Activated gamma-delta T cell treated with Interleukin-2 at 50 U/mL for 16 hours (primary cell): ENCODE measurements at places on chromosomes 11 and 22.

DNA sequence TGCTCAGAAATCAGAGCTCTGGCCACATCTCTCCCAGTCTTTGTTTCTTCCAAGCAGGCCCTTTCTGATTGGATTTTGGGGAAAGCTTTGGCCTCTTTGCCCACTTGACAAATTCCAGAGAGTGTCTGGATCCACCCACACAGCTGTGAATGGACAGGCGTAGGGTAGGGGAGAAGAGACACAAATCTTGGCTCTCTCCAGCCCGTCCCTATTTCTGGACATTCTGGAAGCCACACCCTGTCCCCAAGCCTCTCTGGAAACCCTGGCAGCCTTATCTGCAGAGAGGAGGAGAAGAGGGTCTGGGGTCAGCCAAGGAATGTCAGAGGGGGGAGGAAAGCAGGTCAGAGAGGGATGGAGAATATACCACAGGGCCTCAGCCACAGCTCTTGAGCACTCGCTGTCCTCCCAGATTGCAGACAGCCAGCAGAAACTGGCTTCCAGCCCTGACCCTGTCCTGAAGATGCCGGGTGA, 59.5 kb upstream of the WNT11 start:
- DNase-seq, result no peak

DNA sequence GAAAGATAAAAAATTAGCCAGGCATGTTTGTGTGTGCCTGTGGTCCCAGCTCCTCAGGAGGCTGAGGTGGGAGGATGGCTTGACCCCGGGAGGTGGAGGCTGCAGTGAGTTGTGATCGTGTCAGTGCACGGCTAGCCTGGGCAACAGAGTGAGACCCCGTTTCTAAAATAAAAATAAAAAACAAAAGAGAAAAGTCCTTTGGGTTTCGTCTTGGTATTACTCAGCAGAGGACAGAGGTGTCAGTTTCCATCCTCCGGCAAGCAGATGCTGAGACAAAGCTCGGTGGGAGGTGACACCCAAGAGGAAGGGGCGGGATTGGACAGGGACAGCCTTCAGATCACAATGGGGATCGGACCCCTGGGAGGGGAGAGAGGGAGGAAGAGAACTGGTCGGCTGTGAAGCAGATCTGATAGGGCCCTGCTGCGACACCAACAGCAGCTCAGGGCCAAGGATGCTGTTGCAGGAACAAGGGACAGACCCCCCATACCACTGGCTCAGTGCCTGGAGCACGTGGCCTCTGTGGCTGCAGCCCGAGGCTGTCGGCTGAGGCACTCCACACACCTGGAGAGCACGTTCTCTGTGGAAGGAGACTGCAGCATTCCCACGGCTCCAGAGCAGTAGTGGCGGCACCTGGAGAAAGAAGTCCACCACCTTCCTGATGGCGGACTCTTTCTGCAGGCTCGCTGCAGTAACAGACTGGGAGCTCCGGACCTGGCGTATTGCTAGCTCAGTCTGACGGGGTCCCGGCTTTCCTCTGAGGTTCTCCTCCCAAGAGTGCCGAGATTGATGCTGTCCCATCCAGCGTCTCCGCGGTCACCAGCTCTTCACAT, 5.2 kb upstream of the BID start:
- DNase-seq, result no peak

DNA sequence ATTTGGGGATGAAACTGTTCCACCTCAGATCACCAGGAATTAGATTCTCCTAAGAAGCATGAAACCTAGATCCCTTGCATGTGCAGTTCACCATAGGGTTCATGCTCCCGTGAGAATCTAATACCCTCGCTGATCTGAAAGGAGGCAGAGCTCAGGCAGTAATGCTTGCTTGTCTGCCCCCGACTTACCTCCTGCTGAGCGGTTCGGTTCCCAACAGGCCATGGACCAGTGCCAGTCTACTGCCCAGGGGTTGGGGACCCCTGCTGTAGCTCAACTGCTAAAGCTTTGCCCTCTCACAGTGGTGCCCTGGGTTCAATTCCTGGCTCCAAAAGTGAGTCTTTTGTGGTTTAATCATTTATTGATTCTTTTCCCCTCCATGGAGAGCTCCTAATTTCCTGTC, 3.4 kb downstream of the JAML start:
- no peak for DNase-seq

DNA sequence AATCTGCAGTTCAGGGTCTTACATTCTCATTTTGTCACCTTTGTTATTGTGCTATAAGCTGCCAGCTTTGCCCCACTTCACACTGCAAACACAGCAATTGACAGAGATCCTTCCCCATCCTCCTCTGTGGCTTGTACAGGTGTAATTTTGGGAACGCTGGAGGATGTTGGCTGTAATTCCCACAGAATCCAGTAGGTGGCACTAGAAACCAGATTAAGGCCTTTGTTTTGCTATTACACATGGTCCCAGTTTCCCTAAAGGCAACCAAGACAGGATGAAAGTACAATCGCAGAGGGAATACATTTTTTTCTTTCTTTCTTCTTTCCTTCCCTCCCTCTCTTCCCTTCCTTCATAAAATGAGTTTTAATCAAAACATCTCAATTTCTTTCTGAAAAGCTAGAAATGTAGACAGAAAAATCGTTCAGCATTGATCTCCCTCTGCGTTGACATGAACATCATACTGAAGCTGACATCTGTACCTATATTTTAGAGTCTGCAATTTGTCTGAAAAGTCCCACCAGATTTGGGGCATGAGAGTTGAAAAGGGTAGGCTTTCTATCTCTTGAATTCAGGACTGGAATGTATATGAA, 21.3 kb upstream of the NELL1 start:
- DNase-seq, result peak; percentile 30

DNA sequence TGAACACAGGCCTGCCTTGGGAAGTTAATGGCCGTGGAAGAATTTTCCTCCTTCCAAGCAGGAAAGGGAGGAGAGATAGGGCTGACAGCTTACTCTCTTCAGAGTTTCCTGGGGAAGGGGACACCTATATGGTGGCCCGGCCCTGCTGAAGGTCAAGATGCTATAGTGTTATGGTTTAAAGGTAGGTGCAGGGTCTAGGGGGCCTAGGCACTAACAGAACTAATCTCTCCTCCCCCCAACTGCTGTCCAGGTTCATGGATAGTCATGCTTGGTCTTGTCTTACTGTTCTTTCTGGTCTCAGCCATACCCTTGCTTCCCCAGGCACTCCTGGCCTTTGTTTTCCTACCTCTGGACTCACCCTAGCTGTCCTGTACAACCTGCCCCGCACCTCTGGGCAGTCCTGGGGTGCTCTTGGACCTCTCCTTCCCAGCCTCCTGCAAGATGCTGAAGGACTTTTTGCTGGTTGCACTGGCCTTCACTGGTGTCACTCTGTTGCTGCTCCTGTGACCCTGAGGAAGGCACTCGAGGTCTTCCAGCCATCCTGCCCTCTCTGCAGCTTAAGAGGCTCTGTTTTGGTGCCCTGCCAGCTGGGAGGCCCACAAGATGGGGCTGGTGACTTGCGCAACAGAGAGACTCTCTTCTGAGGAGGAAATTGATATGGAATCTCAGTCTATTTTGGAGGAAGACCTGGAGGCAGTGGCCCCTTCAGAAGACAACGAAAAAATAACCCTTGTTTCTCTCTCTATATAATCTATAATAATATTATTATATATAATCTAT, 17.9 kb downstream of the SEC14L3 start:
- DNase-seq, result no peak

GRCh38 chr11:6199174-6199810, at the start of gene OR52W1:
OR52W1 (plus strand) TSS chr11:6199224; CDS start chr11:6199224, 0 bp downstream.
- DNase-seq, result no peak

DNA sequence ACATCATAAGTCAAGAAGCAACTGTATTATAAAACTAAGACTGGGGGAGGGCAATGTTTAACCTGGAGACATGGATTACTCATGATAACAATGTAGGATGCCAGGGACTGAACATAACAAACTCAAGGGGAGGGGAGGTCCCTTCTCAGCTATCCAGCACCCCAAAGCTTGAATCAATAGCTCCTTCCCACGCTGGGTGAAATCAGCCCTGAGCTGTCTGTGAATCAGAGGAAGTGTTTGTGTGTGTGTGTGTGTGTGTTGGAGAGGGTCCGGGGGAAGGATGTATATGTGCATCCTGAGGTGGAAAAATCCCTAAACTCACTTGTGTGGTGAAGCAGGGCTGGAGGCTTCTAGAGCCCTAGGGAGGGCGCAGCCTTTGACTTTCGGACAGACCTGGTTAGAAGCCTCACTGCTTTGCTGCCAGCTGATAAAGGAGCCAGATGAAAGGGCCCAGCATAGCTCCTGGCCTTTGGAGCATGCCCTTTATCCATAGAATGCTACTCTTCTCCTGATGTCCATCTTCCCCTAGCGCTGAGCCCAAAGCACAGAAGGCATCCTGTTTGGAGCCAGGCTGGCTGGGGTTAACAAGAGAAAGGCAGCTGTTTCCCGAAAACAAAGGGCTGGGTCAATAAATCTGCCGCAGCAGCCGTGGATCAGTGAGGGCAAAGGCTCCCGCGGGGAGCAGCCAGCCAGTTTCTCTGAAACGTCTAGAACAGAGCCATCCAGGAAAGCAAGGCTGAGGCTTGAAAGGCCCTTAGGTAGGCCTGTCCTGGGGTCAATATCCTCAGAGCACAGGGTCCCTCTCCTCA, 35.8 kb downstream of the TNKS1BP1 start:
- DNase-seq, result no peak

DNA sequence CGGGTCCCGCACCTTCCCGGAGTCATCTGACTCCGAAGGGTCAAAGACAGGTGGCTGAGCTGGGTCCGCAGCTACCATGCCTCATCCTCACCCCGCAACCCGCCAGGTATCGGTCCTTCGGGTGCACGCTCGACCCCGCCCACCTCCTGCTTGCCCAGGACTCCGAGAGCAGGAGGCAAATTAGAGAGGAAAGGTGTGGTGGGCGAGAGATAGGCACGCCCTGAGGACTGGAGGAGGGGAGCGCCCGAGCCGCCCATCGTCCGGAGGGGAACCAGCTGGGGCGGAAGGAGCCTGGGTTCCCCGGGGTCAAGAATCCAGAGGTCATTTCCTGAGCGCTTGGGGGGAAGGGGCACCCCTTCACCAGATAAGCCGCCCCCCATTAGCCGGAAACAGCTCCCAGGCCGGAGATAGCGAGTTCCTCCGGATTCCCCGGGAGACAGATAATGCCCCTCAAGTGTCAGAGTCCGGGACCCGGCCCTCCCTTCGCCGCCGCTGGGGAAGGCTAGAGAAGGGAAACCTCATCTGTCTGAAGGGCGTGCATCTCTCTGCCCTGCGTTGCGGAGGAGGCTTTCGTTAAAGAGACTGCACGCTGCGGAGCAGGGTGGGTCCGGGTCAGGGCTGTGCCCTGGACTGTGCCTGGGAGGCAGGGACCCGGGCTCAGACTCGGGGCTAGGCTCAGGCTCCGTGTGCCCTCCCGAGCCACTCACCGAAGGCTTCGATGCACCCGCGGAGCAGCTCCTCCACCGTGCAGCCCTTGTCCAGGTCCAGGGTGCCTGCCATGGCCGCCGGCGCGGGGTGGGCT, 1.7 kb downstream of the RASGRP2 start:
- no peak for DNase-seq

GRCh38 chr11:56522008-56522407, 21.0 kb downstream of the OR5M11 start:
- DNase-seq, result no peak

GRCh38 chr11:95516175-95516574, 273.4 kb downstream of the FAM76B start:
- no peak for DNase-seq

GRCh38 chr11:86183694-86184093, 60.9 kb upstream of the EED start:
- DNase-seq, result no peak

GRCh38 chr11:34647131-34647530, 26.2 kb downstream of the EHF start:
- no peak for DNase-seq

- no peak for DNase-seq
Measured at GRCh38 chr11:70912226-70912840, 340.0 kb downstream of the SHANK2 start.

- DNase-seq, result no peak
Measured at GRCh38 chr22:44495629-44496028, 2.4 kb downstream of the RTL6 start.

DNA sequence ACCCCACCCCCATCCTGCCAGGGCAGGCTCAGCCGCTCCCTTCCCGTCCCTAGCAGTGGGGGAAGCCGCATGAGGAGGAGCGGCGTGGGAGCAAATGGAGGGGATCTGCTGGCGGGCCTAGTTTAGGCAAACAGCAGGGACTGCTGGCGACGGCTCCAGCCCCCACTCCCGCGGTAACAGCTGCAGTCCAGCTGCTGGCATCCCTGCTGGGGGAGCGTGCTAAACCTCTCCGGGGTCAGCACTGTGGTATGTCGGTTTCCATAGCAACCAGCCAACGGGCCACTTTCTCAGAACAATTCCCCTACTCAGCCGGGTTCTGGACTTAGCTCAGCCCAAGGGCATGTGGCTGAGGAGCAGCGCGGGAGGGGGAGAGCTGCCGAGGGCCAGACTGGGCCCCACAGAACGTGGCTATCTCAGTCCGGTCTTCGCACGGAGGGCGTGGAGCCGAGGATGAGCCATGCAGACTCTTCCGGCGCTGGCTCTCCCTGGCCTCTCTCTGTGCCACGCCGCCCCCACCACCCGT, 98.8 kb downstream of the PKNOX2 start:
- no peak for DNase-seq

GRCh38 chr11:46331282-46331984, 15.8 kb upstream of the DGKZ start:
- DNase-seq, result peak; percentile 31

- no peak for DNase-seq
Measured at GRCh38 chr11:97247601-97248000, 857.8 kb downstream of the JRKL start.

- DNase-seq, result no peak
Measured at GRCh38 chr22:36562261-36562835, 33.4 kb upstream of the EIF3D start.

DNA sequence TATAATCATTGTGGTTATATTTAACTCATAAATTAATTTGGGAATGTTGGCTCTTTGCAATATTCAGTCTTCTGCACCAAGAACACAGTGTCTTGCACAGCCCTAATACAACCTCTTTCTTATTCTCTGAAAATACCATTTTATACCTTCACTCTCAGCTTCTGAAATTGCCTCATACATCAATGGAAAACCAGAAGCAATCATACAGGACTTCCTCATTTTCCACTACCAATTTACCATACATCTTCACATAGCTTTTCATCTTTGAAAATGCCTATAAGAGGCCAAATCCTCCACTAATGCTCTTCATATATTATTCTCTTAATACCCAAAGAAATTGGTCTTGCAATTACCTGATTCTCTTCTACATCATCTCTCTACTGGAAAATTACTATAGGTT, 4.3 kb upstream of the OR2AG1 start:
- no peak for DNase-seq

DNA sequence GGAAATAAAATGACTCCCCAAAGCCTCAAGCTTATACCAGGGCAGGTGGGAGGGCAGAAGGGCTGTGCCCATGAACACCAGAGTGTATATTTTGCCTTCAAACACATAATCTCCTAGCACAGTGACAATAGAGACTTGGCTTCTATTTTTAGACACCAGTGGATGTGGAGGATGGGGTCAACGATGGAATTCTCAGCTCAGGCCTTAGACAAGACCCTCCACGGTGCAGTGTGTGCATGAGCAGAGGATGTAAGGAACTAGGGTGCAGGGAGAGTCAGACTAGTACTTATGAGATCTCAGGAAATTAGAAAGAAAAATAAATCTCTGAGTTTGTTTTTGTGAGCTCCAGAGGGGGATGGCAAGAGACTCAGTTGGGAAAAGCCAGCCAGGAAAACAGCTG, 113.6 kb upstream of the CADM1 start:
- no peak for DNase-seq

GRCh38 chr22:47357493-47357892, 595.0 kb downstream of the TBC1D22A start:
- DNase-seq, result no peak
